Progenitor cell of endocrine pancreas (in vitro differentiated cells): ENCODE measurements at places on chromosomes 2 and 18.

GRCh38 chr2:40218679-40219078 is 233.2 kb downstream of the SLC8A1 start:
- DNase-seq = no peak

DNA sequence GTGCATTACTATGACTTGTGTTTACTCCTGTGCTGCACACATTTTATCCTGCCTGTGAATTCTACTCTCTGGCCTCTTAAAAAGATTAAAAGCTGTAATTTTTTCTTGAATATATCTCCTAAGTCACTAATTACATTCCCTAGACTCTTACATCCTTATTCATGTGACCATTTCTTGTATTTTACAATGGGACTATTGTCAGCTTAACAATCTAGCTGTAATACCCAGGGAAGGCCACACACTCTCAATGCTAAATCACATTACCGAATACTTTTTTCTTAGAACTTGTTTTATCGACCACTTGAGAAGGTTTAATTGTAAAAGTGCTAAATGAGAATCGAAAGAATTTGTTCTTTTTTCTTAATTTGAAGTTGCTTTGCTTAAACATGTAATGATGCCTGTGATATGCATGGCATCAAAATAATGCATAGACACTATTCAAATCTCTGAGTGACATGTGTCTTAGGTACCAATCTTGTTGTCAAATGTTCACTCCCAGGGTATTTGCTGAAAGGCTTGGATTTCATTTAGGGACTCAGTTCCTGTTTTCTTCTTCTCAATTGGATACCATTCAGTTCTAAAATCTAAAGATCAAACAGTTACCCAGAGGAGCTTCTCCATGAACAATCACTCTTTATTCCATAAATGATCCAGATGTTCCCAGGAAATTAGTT is 498.5 kb downstream of the DPP10 start:
- DNase-seq = no peak

DNA sequence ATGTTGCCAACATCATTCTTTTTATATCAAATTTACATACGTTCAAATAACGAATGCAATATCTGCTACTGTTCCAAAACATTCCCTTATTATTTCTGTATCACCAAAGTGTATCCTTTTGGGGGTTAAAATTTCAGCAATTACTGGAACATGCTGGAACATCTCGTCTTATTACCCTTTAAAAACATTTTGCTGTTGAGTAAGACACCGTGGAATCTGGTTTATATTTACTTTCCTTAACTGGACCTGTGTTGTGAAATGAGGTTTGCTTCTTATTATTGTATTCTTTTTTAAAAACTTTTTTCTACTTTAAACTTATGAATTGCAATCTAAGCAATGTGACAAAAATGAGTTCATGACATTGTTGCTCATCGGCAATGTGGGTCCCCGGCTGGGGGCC is 87.4 kb upstream of the PTPRM start:
- no peak for DNase-seq

- no peak for DNase-seq
These were observed 17.2 kb downstream of the SP110 start for GRCh38 chr2:230202430-230203109.
